ENCODE measurements at places on chromosomes 6 and 20.

- DNase-seq = no peak
These were observed 62.7 kb downstream of the RNF182 start for GRCh38 chr6:13987400-13987865.

DNA sequence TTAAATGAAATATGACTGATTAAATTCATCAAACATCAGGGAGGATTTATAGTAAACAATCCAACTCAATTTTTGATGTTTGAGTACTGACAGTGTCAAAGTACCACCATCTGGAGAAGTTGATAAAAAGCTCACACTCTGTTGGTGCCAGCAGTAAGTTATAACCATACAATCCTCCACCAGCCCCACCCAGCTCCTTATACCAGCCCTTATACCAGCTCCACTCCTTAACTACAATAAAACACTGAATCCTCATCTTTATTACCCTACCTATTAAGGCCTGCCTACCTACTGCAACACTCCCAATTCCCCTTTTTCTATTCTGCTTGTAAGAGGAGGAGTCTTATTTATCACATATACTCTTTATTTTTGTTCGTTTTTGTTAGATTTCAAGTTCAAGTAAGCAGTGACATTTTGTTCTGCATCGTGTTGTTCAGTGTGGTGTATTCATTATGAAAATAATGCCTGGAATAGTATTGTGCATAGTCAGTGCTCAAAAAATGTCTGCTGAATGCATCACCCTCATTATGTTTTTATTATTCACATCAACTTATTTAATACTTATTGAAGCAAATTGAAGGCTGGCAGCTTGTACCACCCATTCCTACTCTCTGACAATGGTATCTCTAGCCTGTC lies 954.7 kb upstream of the ADGRB3 start:
- peak; percentile 11 for DNase-seq

DNA sequence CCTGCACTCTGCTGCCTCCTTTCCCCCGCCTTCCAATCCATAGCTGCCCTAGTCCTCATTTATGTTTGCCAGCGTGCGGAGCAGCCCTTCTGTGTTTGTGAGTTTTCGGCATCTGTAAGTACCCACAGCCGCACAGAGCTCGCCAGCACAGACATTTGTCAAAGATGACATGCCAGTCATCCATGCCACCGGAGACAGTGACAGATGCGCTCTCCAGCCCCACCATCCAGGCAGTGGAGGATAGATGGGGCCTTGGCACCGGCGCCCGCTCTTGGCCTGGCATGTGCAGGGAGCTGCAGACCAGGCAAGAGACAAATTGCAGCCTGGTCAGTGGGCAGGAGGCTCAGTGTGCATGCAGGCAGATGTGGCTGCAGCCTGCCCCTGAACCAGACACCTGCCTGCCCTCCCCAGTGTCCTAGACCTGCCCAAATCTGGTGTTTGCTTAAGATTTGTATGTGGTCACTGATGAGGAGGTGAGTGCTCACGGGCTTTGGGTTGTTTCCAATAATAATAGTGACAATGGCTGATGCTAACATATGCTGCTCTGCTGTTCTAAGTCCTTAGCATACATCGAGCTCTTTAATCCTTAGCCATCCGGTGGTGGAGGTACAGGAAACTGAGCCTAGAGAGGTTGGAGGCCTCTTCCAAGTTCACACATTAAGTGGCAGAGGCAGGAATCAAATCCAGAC lies 78.1 kb downstream of the UNC5CL start:
- DNase-seq = no peak

DNA sequence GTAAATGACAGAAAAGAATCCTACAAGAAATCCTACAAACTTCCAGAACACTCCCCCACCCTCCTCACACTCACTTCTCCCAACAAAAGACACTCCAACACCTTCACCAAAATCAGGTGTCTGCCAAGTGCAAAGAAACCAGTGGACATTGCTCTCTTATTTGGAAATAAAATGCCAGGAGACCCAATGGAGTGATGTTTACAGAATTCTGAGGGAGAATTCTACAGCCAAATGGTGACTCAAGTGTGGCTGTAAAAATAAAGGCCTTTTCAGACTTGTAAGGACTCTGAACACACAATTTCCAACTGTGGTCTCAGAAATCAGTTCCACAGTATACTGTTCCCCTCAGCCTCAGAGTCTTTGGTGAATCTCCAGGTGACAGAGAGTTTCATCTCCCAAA lies 109.6 kb upstream of the CARMIL1 start:
- no peak for DNase-seq

- no peak for DNase-seq
These were observed 9.0 kb downstream of the MOCS3 start for GRCh38 chr20:50967586-50967985.

- DNase-seq = no peak
These were observed 29.4 kb downstream of the PRR18 start for GRCh38 chr6:166278579-166279392.

DNA sequence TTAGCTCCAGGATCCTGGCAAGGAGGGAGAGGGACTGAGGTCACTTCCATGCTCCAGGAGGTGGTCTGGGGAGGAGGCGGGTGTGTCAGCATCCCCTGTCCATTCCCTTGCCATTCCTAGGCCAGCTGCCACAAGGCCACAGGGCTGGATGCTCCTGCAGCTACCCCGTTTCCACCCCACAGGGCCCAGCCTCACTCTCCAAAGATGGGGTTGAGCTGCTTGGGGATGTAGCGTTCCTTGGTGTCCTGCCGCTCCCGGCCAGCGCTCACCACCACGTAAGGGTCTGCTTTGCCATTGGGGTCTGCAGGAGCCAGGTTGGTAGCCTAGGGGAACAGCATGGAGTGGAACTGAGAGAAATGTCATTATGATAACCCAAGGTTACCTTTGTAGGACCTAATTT lies 23.0 kb downstream of the ERGIC3 start:
- DNase-seq = no peak

DNA sequence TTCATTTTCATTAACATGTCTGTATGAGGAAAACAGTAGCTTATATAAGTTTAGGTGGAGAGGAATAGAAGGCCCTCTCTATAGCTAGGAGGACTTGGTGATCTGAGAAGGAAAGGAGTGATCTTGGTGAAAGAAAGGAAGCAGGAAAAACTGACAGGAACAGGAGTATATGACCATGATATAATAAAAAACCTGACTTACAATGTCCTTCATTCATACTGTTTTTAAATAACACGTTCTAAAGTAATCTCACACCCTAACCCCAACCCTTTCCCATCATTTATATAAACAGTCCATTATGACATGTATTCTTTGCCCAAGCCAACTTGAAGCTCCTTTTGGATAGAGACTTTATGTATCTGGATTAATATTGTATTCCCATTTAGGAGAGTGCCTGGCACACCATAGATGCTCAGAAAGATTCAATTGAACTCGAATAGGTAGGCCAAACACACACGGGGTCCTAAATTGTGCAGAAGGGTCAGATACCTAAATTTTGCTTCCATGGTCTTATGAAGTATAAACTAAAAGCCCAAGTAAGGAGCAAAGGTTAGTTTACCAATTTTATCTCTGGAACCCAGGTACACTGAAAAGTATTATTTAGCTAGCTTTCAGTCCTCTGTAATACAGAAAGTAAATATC lies 75.9 kb downstream of the OR2B2 start:
- peak; percentile 44 for DNase-seq

- no peak for DNase-seq
These were observed 247.7 kb downstream of the SOD2 start for GRCh38 chr6:159445351-159445750.

GRCh38 chr6:159948199-159948598 lies 20.7 kb upstream of the IGF2R start:
- no peak for DNase-seq

DNA sequence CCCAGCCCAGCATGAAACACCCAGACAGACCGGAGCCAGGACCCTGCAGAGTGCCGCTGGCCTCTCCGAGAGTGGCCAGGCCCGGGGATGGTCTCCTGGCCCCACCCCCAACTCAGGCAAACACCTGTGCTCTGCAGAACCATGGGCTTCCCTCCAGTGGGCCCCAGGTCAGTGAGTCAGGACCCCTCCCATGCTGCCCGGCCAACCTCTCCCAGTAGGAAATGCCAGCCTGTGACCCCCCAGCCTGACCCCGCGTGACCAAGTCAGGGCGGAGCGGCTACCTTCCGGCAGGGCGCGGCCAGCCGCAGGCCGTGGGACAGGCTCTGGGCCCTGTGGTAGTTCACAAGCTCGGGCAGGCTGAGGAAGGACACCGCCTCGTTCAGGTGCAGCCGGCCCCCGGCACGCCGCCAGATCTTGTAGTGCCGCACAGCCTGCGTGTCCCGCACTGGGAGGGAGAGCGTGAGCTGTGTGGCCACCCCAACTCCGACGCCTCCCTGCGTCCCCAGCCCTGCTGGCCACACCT lies 3.2 kb downstream of the PTK6 start:
- DNase-seq = no peak

DNA sequence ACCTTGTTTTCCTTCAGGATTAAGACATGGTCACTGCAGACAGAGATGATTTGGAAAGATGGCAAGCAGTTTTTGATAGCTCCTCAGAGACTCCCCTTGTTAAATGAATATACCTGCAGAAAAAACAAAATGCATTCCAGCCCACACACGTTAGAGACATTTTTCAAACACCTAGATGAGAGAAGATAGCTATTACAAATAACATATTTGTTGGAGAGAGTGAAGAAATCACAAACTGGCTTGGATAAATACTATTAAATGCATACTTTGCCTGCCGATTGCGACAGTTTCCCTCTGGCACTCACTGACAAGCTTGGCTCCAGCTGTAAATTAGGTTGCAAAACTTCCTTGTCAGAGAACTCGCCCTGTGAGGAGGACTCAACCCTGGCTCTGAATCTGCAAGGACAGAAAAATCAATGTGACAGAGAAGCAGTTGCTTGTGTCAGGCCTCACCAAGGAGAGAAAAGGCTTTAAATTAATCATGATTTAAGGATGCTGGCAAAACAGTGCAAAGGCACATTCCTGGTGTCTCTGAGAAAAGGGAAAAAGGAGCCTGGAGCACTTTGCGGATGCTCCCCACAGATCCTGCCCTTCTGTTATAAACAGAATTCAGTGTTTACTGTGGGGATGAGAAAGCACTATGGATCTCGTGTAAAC lies 423.7 kb upstream of the MARCKS start:
- no peak for DNase-seq

GRCh38 chr6:137002505-137002904 lies 42.3 kb downstream of the IL20RA start:
- no peak for DNase-seq

- DNase-seq = no peak
These were observed 173.7 kb upstream of the ZNF217 start for GRCh38 chr20:53767206-53767930.

DNA sequence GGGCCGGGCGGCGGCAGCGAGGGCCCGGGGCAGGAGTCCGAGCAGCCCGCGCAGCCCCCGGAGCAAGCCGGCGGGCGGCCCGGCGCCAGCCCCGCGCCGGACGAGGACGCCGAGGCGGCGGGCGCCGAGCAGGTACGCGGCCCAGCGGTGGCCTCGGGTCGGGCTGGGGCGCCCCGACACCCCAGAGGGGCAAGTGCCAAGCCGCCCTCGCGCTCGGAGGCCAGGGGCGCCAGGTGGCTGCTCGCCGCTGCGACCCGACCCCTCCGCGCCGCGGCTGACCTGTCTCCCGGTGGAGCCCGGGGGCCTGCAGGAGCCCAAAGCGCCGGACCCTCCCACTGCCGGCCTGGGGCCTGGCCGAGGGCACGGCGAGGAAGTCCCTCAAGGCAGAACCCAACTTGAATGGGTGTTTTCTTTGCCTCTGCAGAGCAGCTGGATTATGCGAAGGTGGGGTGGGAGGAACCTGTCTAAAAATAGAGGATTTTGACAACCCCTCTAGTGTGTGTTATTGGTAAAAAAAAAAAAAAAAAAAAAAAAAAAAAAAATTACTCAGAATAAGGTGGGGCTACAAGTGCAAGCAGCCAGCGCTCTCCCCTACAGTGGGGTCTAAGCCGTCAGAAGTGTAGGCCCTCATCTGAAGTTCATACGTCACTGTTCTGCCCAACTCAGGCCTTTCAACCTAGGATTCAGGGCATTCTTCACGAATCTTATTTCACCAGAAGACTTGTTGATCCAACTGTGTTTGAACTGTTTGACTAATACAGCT lies 609 bp downstream of the OGFRL1 start:
- peak; percentile 69 for DNase-seq

DNA sequence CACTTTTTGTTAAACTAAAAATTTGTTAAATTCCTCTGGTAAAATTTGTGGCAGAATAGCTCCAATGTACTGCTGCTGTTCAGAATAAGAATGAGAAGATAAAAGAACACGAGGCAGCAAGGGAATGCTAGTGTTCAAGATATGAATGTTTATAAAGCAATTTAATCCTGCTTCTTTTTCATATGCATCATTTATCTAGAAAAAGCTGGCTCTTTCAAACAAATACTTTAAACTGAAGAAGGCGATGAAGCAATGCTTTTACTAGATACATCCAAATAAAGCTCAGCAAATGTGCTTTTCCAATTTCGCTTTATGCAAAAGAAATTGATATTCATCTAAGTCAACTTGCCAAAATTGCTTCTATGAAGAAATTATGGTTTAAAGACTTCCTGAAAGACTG lies 66.5 kb downstream of the COL9A1 start:
- DNase-seq = no peak

- DNase-seq = peak; percentile 30
These were observed 75.8 kb downstream of the EFHC1 start for GRCh38 chr6:52495922-52496321.

DNA sequence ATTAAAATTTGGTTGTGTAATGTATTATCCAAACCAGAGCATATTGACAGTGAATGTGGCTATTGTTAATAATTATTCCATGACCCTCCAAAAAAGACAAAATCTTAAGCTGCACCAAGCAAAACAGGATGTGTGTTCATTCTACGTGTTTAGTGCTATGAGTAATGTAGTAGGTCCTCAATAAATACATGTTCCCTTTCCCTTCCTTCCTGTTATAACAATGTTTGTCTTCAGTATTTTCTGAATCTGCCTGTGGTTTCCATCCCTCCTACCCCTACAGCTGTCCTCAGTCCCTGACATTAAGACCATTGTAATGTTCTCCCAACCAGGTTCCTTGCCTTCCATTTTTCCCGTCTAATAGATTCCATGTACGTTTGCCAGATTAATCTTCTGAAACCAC lies 163.8 kb downstream of the AIG1 start:
- no peak for DNase-seq

Data from NCI-H69 (cell line).